ENCODE measurements at places on chromosomes 4 and X.

DNA sequence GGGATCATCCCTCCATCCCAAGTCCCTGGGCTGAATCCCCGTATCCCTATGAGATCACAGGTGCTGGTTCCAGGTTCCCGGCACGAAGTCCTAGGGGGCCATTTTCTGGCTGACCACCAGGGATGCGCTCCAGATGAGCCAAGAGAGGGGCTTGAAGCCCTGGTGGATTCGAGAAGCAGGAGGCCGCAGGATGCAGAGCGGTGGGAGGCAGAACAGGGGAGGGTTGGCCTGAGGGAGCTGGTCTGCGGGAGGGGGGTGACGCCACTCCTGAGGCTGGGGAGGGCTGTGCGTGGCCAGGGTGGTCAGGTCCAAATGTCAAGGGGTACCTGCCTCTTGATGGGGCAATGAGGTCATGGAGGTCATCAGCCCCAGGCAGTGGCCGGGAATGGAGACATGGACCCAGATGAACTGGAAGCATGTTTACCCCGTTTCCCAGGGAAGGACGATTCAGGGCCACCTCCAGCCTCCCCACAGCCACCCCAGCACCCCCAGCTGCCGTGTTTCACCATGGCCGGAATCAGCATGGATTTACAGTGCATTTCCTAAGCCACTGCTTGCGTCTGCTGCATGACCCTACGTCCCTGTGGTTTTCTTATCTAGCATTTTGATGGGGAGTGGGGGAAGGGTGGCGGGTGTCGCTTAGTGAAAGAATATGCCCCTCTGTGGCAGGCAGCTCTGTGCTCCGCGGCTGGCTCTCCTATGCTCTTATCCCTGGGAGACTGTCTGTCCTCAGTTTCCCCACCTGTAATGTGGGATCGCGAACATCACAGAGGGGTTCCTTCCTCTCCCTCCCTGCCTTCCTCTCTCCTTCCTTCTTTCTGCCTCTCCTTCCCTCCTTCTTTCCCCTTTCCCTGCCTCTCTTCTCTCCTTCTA lies 17.0 kb upstream of the HTRA3 start:
- DNase-seq: no peak

GRCh38 chr4:144421839-144422565 lies 224.0 kb upstream of the HHIP start:
- no peak for DNase-seq

DNA sequence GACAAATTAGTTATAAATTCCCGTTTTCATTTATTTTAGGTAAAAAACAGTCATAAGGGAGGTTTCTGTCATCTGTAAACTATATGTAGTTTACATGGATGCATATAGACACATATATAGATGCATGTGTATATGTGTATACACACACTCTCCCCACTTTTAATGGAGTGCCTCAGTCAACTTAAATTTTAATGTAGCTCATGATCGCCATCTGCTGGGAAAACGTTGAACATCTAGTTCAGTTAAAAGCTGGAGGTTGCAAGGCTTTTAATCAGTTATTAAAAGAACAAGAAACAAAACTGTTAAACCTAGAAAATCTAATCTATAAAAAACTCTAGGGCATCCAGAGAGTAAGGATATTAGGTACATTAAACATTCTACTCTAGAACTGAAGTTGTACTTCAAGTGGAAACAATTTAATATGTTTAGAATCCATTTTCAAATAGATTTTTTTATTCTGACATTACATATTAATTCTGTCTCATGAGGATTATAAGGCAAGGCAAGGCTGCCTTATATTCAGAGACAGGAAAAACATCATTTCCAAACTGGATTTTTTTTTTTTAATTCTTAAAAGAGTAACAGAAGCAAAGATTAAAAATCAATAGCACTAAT lies 122.6 kb downstream of the SHISA3 start:
- no peak for DNase-seq

- peak; percentile 14 for DNase-seq
Observed at GRCh38 chr4:56976837-56977320, 527 bp downstream of the NOA1 start.

DNA sequence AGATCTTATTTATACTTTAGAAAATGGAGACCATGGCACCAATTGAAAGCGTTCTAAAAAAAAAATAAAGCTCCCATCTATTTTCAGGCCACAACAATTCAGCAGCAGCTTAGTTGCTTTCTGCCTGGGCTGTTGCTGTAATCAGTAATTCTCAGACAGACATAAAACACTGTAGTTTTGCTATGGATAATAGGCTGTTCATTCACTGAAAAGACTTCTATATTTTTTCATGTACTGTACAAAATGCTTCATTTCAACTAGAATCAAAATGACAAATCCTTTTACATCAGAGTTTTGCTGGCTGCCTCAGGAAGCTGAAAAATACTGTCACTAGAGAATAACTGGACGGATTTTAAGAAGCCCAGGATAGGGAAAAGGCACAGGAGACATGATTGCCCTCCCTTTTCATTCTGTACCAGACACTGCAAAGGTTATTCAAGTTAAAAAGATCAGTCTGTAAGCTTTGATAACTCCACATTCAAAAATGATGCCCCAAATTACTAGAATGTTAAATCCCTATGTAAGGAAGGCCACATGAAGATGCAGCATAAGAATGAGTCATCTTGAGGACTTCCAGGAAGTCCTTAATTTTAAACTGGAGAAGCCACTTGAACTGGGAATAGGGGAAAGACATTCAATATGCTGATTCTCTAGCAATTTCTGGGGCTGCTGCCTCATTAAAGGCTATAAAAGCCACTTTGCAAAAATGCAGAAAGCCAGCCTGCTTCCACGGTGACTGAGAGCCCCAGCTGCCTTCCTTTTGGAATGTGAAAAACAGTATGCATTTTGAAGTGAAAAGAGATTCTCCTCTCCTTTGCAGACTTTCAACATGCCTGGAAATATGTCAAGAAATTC lies 403.2 kb upstream of the RASGEF1B start:
- no peak for DNase-seq

DNA sequence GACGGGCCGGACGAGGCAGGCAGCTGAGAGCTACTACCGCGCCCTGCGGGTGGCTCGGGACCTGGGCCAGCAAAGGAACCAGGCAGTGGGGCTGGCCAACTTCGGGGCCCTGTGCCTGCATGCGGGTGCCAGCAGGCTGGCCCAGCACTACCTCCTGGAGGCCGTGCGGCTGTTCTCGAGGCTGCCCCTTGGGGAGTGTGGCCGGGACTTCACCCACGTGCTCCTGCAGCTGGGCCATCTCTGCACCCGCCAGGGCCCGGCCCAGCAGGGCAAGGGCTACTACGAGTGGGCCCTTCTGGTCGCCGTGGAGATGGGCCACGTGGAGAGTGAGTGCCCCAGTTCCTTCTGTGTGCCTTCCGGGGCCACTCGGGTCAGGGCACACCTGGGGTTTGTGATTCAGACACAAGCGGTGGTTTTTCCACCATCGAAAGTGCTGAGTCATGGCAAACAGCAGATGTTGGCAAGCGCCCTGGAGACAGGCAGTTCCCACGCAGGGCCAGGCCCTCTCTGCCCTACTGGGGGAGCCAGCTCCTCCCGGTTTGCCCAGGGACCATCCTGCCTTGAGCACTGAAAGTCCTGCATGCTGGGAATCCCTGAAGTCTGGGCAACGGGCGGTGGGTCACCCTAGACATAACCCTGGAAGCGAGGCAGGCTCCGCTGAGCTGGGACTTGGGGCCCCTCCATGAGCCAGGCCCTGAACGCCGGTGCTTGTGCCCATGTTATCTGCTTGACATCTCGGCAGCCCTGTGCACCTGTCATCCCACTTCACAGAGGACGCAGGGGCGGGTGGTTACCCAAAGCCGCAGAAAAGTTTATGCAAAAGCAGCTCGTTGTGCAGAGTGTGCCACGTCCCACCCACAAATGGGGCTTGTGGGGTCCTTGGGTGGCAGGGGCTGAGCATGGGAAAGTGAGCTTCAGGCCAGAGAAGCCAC lies 29.5 kb downstream of the SH3TC1 start:
- peak; percentile 73 for DNase-seq

- DNase-seq: no peak
Observed at GRCh38 chr4:153027866-153028265, 91.7 kb downstream of the FHDC1 start.

GRCh38 chr4:8105306-8106100 lies 53.1 kb downstream of the ABLIM2 start:
- no peak for DNase-seq

- DNase-seq: no peak
Observed at GRCh38 chr4:20432088-20432487, 180.4 kb downstream of the SLIT2 start.

GRCh38 chrX:17377795-17378194 lies 2.8 kb downstream of the NHS start:
- no peak for DNase-seq

- no peak for DNase-seq
Observed at GRCh38 chr4:168076989-168077725, 15.2 kb upstream of the ANXA10 start.

- DNase-seq: no peak
Observed at GRCh38 chr4:22932326-22932725, 239.6 kb downstream of the GBA3 start.

- DNase-seq: no peak
Observed at GRCh38 chrX:44621078-44621477, 78.4 kb upstream of the FUNDC1 start.

- DNase-seq: no peak
Observed at GRCh38 chr4:115360431-115360830, 247.0 kb upstream of the NDST4 start.

- DNase-seq: no peak
Observed at GRCh38 chrX:82658492-82658891, 849.6 kb upstream of the POU3F4 start.

GRCh38 chr4:3525532-3526430 lies 6.4 kb downstream of the LRPAP1 start:
- no peak for DNase-seq

DNA sequence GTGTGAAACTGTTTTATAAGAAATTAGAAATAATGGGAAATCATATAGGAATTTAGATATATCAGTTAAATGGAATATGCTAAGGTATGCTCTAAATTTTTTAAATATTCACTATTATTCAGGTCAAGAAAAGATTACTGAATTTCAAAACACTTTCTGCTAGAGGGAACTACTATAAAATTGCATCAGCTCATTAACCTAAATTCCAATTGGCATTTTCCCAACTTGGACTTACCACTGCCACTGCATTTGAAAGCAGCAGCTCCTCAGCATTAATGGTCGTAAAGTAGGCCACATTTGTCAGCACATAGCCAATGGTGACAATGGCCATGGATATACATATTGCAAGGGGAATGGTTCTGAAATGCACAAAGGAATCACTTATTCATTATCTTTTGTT lies 57.3 kb downstream of the SLC7A11 start:
- no peak for DNase-seq

DNA sequence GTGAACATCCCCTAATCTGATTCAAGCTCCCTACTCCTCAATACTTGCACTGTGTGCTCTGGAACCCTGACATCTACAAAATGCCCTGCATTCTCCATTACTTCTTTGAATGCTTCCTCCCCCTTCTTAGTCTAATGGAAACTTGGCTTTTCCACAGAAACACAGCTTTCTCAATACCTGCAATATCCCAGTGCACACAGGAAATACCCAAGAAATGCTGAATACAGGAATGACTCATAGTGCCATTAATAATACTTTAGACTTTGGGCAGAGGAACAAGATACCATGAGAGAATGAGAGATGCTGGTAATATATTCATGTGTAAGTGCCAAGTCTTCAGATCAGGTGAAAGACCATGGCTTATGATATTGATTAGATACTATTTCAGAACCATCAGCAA lies 5.6 kb downstream of the QRFPR start:
- no peak for DNase-seq

GRCh38 chrX:134801267-134801666 lies 143.0 kb upstream of the PLAC1 start:
- no peak for DNase-seq

DNA sequence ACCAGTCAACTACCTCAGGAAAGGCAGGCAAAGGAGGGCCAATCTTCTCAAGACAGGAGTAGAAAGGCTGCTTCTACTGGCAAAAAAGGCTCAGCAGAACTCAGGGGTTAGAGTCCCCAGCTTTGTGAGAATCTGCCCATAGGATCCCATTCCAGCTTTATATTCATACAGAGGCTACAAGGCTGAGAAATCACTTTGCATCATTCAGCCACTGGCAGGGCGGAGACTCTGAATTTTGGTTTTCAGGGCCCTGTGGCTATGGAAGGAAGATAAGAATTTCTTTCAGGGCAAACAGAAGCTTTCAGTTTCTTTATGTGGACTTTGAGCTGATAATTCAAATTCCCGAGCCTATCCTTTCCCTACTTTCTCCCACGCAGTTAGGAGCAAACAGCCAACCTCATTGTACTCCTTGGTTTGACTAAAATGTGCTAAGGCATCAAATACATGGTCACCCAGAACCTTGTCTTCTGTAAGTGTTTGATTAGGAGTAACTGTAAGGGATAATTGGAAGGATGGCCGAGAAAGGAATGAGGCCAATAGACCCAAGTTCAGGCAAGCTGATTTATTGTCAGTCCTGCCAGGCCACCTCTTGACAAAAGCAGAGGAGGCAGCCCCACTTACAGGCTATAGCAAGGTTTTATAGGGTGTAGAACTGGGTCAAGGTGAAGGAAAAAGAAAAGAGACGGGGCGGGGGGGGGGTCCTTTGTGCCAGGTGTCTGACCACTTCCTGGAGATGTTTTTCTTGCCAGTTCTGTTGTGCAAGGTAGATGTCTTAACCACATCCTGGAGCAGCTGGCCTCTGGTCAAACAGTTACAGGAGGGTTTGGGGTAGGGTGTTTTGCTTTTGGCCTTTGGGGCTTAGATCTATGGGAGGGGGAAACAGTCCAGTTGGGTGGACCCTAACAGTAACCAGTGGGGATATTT lies 165.3 kb upstream of the PPP1R2C start:
- DNase-seq: no peak

- no peak for DNase-seq
Observed at GRCh38 chr4:113692809-113693411, 68.6 kb downstream of the CAMK2D start.

GRCh38 chr4:72295966-72296557 lies 264.3 kb downstream of the NPFFR2 start:
- DNase-seq: no peak

GRCh38 chr4:10853196-10853595 lies 168.6 kb upstream of the CLNK start:
- DNase-seq: no peak

GRCh38 chr4:1113311-1114009 lies at the start of gene RNF212:
Gene RNF212 (minus strand): TSS chr4:1113564. CDS start chr4:1113464, 100 bp downstream.
- no peak for DNase-seq

DNA sequence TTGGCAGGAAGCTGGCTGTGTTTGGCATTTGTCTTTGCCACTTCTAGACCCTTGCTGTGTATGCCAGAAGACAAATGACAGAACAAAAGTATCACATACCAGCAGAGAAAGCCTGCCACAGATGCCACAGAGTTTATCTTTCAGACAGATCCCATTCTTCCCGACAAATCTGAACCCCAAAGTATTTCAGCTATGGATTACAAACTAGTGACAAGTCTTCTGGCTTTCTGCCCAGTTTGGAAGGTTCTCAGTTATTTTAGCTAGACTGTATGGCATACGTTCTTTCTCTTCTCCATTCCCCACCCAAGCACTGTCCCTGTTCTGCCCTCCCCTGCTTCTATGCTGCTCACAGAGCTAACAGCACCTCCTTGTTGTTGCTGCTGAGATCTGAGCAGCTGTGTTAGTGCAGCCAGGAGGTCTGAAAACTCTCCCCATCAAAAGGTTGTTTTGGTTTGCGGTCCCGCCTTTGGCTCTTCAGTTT lies 236.7 kb downstream of the FRAS1 start:
- DNase-seq: no peak

Measured in activated CD8-positive, alpha-beta memory T cell treated with anti-CD3 and anti-CD28 coated beads for 4 hours (primary cell).